Upper lobe of right lung (tissue), 1 donor: ENCODE measurements at places on chromosomes 6 and 20. TPM values are rescaled to one million over a fixed set of nuclear protein-coding genes. Genes with fewer than 3 reads are reported as not detected.

- no peak for DNase-seq
These were observed 190.3 kb upstream of the PCSK2 start for GRCh38 chr20:17036541-17036940.

DNA sequence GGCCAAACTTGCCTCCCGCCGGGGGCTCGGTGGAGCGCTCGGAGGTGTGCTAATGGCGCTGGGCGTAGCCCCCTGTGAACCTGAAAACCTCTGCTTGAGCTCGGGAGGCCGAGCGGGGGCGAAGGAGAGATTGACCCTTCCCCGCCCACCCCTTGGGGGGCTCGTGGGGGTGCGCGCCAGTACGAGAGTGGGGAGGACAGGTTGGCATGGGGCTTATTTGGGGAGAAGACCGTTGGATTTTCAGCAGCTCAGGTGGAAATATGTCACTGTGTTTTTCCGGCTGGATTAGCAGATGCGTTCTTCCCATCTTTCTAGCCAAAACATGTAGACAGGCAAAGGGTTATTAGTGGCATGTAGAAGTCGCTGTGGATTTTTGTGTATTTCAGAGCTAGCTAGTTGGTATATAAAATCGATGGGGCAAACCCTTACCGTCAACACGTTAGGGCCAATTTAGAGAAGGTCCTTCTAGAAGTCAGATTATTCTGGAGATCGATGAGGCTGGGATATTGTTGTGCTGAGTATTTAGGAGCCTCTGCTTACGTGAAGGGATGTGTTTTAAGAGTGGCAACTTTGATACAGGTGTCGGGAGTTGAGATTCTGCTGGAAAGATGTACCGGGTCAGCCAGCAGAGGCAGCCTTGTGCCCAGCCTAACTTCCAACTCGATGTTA, 525 bp downstream of the NCOA7 start:
- DNase-seq, result no peak

GRCh38 chr6:142297996-142298753, 3.6 kb upstream of the ADGRG6 start:
- DNase-seq, result no peak

DNA sequence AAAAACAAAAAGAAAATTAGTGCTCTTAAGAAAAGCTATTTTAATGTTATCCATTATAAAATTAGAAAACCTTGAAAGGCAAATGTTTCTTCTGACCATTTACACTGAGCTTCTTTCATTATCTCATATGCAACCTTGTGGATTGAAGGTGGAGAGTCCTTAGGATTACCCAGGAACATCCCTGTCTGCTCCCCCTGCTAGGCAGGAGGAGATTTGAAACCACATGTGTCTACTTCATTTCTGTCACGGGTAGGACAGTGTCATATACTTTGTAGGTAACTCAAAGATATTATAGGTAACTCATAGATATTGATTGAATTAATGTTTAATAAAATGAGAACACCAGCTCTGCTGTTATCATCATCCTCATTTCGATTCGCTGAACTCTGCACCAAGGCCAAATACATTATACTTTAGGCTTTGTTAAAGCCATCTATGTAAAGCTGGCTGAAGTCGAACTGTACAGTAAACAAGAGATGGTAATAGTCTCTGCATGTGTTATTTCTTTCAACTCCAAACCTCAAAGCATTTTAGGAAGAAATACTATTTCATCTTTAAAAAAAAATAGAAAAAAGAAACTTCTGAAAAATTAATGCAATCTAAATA, 49.5 kb downstream of the HDAC2 start:
- DNase-seq, result no peak

DNA sequence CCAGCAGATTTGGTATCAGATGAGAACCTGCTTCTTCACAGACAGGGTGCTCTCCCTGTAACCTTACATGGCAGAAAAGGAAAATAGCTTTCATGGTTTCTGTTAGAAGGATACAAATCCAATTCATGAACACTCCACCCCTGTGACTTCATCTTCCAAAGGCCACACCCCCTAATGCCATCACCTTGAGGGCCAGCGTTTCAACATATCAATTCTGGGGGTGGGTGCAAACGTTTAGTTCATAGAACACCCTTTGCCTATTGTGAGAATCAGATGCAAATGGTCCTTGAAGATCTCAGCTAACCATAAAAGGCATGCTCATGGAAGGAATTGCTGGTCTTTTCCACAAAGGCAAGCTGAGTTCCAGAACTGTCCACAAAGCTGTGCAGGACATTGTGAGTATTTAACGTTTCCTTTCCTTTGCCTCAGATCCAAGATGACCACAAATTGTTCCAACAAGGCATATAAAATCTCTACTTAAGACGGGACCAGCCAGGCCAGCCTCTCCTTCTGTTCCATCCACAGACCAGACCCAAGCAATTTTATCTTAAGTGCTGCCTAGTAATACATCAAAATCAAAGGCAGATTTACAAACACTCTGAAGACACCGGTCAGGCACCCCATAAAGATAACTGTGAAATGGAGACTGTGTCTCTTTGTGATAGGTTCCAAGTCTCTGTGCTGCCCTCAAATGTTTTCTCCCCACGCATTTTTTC, 34.7 kb upstream of the SSTR4 start:
- no peak for DNase-seq

- peak; percentile 71 for DNase-seq
These were observed 170.2 kb downstream of the PREX1 start for GRCh38 chr20:48657426-48658197.

Gene SLC26A8
- 0.52 TPM for total RNA-seq

DNA sequence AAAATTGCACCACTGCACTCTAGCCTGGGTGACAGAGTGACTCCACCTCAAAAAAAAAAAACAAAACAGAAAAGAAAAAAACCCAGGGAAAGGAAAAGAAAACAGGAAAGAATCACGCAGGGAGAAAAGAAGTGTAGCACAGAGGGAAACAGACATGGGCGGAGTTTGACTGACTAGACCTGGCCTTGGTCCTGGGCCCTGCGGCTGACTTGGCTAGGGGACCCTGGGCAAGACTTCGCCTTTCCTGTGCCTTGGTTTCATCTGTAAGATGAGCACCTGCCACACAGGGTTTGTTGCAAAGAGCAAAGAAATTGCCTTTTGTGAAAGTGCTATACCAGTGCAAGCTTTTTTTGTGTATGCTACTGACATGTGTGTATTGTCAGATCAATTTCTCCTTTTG, 71.3 kb upstream of the KCNG1 start:
- DNase-seq, result no peak
